A172 (cell line): ENCODE measurements at places on chromosomes 4 and X.

DNA sequence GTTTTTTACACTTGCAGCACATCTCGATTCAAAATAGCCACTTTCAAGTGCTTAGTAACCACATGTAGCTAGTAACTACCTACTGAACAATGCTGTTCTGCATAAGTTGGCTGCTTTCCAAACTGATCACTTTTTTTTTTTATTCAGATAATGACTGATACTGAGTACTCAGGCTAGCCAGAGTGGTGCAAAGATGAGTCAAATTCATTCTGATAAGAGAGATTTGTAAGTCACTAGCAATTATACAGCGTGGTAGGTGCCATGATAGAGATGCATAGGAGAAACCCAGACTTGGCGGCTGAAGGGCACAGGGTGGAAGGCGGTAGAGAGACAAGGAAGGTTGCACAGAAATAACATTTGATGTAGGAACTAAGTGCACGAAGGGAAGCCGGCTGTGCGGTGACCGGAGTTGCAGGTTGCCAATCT, 357 bp upstream of the IGBP1 start:
- no peak for DNase-seq

GRCh38 chrX:48508400-48509244, at the start of gene PORCN:
Gene PORCN (plus strand): TSS chrX:48508992. CDS start chrX:48509821, 829 bp downstream.
- peak; percentile 46 for DNase-seq

DNA sequence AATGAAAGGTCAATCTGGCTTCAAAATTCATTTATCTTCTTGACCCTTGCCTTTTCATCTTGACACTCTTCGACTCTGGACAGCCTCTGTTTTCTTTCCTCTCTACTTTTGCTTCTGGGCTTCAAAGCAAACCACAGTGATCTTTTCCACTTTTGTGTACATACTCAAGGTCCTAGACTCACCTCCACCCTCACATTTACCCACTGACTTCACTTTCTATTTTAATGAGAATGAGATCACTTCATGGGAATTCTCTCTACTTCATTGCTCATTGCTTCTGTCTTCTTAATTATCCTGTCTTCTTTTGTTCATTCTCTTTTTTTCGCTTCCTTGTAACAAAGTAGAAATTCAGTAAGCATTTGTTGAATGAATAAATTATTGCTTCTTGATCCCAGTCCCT, 330.1 kb upstream of the HAND2 start:
- DNase-seq: no peak

- no peak for DNase-seq
These were observed 155.8 kb downstream of the RBM46 start for GRCh38 chr4:154936873-154937272.

DNA sequence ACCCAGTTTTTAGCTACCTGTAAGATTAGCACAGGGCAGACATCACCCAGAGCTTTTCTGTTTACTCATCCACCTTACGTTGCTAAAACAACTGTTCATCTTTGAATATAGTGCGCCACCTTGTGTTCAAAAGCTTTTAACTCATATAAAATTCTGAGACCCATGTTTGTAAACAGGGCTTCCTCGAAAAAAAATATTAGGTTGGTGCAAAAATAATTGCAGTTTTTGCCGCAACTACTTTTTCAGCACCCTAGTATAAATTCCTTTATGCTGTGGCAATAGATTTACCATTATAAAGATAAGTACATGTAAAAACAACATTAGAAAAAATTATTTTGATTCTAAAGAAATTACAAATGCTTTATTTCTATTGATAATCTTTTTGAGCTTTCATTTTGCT, 147.9 kb downstream of the LRBA start:
- DNase-seq: peak; percentile 71

DNA sequence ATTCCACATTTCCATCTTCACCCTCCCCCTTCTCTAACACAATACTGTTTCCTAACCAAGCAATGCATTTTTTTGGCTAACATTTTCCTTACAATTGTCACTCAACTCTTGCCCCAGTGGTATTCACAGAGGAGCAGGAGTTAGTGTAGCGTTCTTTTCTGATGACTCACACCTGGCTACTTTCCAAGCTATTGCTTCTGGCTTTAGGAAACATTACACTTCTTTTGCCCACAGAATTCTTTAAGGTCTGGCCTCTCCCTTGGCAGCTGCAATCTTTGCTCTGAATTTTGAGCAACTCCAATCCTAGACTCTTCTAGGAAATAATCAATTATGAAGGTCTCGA, 27.5 kb upstream of the PDGFC start:
- peak; percentile 98 for DNase-seq

DNA sequence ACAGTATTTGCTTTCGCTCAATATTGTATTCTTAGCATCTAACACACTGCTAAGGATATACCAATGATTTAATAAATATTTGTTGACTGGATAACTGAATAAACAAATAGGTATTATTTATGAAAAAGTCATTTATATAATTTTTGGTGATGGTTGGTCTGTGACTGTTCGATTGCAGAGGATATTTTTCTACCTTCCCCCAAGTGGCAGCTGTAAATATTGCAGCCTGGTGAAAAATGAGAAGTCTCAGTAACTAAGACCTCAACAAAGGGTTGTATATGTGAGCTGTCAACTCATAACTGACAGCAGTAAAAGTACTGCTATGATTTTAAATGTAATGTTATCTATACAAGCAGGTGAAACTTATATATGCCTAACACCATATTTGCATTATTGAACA, 36.0 kb downstream of the HTR2C start:
- DNase-seq: no peak

- DNase-seq: no peak
These were observed 133.1 kb downstream of the AFAP1 start for GRCh38 chr4:7806338-7807090.

DNA sequence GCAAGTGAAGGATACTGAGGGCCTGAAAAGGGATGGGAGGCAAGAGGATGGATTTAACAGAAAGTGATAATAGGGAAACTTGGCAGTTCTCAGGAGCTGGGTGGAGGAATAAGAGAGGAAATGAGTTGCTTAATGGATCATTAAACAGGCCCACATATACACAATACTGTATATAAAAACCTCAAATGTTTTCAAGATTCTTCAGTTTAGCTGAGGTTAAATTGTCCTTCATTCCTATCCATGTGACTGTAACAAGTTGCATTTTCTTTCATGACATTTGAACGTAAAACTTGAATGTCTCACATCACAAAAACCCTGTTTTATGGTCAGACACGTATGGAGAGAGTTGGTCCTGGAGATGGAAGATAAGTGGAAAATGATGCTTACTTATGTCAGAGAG, 76.5 kb upstream of the PLAC8 start:
- DNase-seq: no peak

GRCh38 chrX:7330556-7330955, 182.6 kb upstream of the PUDP start:
- DNase-seq: no peak

GRCh38 chr4:25190407-25190806, 30.2 kb upstream of the SEPSECS start:
- DNase-seq: no peak

DNA sequence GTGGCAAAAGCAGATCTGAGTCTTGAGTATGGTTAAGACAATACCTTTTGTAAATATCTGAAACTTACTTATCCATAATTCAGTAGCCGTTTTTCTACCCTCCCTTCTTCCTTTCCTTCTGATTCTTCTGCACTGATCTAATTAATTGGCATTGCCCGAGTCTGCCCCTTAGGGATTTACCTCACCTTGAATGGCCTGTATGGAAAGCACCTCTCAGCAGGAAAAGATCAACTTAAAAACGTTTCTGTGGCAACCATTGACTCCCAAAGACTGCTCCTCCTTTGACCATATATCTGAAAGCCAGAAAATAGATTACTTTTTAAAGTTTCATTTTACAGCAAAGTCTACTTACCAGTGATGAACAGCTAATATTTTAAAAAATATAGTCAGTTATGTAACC, 496.5 kb upstream of the LCORL start:
- no peak for DNase-seq

DNA sequence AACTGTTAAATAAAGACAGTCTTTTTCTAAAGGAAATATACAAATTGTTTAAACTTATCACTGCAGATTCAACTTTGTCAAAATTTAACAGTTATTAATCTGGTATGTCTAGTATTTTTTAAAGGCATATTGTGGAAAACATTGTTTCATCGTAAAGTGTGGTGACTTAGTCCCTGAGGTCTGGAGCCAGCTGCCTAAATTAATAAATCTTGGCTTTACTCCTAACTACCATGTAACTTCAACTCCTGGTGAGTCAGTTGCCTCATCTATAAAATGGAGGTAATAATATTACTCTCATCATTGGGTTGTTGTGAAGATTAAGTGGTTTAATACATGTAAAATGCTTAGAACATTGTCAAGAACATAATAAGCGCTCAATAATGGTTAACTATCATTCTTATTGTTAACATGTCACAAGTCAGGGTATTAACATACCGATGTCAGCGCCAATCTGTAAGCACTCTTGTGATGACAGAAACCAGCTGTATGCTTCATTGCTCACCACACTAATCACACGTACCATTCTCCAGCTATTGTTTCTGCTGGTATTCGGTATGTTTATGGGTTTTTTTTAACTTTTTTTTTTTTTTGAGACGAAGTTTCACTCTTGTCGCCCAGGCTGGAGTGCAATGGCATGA, 14.1 kb upstream of the SMIM43 start:
- no peak for DNase-seq

GRCh38 chrX:9912351-9913145, 54.6 kb upstream of the CLDN34 start:
- no peak for DNase-seq
